CD4-positive, alpha-beta T cell treated with Interleukin-6 at 100 ng/mL for 8 hours (primary cell): ENCODE measurements at places on chromosomes 16 and 17.

- DNase-seq = no peak
Observed at GRCh38 chr16:12295395-12295794, 318.9 kb downstream of the SNX29 start.

GRCh38 chr17:61505846-61506627, 53.8 kb downstream of the TBX4 start:
- no peak for DNase-seq

DNA sequence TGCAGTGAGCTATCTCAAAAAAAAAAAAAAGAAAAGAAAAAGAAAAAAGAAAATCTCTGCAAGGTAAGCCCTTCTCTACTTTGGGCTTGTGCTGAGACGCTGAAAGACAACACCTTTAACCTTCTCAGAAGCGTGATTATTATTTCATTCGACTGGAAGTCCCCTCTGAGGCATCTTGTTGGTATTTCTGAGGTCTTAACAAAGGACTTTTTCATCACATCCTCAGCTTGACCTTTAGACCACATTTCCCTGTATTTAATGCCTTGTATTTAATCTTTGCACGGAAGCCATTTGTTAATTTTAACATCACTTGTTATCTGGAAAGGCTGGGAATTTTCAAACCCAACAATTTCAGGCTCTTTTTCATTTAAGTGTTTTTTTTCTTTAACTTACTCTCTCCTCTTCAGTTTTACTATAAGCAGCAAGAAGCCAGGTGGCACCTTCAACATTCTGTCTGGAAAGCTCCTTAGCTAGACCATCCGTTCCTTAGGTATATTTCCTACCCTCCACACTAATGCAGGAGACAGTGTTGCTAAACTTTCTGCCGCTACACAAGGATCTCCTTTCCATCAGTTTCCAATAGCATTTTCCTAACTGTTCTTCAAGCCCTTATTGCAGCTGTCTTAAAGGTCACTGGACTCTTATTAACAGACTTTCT, 10.3 kb downstream of the KCTD13 start:
- DNase-seq = no peak

- DNase-seq = no peak
Observed at GRCh38 chr17:65800655-65801054, 239.2 kb upstream of the AXIN2 start.

- DNase-seq = no peak
Observed at GRCh38 chr16:67943619-67944504, at the start of gene LCAT. Gene LCAT, minus strand, starts transcription at chr16:67944120. Its CDS starts 19 bp downstream, at chr16:67944101.

DNA sequence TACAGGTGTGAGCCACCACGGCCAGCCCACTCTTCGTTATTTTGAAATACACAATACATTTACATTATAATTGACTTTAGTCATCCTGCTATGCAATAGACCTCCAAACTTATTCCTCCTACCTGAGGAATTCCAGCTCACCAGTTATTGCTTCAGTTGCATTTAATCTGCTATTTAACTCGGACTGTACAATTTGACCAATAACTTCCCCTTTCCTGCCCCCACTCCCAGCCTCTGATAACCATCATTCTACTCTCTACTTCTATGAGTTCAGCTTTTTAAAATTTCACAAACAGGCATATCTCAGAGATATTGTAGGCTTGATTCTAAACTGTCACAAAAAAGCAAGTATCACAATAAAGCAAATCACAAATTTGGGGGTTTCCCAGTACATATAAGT, 157.0 kb downstream of the COPRS start:
- DNase-seq = no peak

DNA sequence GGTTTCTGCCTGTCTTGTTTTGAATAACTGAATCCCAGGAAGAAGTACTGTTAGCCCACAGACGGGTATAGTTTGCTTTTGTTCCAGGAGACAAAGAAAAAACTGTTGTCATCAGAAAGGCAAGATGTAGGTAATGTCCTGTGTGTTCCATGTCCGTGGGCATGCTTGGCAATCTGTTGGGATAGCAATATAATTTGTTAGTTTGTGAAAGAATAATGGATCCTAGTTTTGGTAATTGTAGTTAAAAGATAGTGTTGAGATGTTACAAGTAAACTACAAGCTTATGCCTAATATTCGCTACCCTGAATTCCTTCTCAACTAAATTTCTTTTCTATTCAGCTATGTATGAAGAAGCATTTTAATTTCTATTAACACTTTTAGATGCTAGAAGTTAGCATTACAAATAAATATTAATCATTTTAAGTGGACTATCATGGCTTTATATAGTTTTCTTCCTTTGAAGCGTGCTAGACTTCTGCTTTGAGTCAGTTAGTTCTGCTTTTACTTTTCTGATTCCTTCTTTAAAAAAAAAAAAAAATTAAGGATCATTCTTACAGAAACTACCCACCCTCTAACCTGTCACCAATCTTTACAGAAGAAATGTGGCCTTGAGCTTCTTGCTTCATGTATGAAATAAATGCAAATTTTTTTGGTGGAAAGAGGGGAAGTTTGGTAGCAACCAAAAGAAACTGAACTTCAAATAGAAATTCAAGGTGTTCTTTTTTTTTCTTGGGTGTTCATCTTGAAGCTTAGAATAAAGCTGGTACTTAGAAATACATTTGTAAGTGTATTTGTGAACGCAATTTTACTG, 2.4 kb downstream of the EVI2A start:
- DNase-seq = peak; percentile 24

DNA sequence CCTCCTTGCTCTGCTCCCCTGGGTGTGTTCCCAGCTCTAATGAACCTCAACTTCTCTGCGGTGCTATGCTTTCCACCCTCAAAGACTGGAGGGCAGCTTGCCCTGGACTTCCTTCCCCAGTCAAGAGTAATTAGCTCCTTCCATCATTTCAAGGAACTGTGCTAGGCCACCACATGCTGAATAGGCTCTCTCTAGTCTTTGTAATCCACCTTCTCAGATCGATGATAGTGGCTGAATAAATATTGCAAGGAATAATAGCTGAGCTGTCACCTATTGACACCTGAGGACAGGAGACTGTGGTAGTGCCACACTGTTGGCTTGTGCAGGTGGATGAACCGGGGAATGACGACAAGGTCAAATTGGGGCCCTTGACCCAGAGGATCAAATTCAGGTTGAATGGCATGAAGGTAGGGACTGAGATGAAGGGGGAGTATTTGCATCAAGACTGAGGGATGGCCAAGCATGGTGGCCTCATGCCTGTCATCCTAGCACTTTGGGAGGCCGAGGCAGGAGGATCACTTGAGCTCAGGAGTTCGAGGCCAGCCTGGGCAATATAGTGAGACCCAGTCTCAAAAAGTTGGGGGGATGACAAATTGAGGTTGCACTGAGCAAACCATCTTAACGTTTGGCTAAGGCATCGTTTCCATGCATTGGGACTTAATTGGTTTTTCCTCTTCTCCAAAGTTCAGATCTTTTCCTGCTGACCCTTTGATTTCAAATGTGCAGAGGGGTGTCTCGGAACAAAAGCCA, 18.8 kb upstream of the SLC5A11 start:
- no peak for DNase-seq

DNA sequence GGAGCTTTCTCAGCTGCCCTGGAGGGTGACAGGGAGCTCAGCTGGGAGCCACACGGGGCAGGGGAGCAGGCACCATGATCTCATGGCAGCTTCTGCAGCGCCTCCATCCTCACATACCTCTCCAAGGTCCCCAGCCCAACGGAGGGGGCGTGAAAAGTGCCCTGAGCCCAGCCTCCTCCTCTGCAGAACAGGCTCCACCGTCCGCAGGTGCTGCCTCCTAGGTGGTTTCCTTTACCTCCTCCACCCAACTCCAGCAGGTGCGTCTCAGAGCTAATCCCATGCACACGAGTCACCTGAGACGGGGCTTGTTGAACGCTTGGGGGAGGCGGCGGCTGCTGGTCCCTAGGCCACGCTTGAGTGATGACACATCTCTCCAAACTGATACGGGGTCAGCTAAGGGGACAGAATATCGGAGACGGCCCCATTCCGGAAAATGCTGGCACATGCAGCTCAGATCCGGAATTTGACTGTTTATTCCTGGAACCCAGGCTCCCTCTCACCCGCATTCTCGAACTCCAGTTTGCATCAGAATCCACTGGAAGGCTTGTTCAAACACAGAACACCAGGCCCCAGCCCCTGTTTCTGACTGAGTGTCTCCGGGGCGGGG, 387 bp upstream of the SLC38A8 start:
- DNase-seq = no peak

DNA sequence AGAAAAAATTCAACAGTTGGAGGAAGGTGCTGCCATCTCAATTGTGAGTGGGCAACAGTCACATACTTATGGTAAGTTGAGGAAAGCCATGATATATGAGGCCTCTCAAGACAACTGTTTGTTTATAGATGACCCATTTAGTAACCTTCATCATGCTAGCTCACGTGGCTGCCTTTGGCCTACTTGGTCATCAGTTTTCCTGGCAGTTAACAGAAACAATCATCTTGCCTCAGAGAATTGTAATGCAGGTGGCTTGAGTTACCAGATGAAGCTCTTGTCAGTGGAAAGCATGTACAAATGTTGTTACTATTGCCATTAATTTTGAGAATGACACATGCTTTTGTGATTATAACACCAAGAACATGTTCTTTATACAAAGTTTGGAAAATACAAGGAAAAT, 14.7 kb downstream of the TPPP3 start:
- DNase-seq = no peak

GRCh38 chr17:77884019-77884418, 74.5 kb upstream of the TNRC6C start:
- no peak for DNase-seq

DNA sequence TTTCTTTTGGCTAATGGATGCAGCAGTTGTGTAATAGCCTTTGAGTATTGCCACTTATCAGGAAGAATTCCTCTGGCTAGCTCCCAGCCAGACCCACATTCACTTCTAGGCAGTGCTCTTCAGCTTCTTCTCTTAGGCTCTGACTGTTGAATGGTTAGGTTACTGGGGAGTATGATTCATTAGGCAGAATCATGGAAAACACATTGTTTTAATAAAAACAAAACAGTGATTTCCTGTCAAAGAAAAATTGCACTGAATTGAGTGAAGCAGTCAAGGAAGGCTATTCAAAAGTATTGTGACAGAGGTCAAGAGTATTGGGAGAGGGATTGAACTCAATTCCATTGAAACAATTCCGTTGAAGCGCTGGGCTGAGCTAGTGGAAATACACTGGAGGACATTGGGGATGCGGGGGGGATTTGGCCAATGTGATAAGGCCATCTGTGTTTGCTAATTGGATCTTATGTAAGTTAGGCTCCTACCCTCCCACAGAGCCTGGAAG, 68.0 kb downstream of the CNTNAP4 start:
- DNase-seq = no peak

DNA sequence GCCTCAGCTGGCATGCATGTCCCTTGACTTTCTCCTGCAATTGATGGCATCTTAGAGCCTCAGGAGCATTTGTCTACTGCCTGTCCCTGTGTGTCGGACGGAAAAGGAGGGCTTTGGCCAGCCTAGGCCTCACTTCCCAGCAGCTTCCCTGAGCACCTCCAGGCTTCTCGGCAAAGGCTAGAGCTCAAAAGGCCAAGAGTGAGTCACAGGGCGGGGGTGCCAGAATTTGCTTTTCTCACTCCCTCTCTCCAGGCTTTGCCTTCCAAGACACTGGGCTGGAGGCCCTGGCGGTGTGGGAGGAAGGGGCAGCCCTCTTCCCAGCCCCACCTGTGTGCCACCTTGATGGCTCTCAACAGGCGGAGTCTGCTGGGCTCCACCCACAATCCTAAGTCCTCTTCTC, 107.3 kb upstream of the MAF start:
- DNase-seq = no peak

GRCh38 chr17:8687737-8688466, 56.7 kb downstream of the CCDC42 start:
- DNase-seq = no peak

- no peak for DNase-seq
Observed at GRCh38 chr17:3015890-3016289, 47.5 kb downstream of the OR1D5 start.

- no peak for DNase-seq
Observed at GRCh38 chr17:64413513-64413912, 22.9 kb upstream of the PECAM1 start.

GRCh38 chr17:17175917-17176316, 30.2 kb downstream of the PLD6 start:
- DNase-seq = peak; percentile 41

DNA sequence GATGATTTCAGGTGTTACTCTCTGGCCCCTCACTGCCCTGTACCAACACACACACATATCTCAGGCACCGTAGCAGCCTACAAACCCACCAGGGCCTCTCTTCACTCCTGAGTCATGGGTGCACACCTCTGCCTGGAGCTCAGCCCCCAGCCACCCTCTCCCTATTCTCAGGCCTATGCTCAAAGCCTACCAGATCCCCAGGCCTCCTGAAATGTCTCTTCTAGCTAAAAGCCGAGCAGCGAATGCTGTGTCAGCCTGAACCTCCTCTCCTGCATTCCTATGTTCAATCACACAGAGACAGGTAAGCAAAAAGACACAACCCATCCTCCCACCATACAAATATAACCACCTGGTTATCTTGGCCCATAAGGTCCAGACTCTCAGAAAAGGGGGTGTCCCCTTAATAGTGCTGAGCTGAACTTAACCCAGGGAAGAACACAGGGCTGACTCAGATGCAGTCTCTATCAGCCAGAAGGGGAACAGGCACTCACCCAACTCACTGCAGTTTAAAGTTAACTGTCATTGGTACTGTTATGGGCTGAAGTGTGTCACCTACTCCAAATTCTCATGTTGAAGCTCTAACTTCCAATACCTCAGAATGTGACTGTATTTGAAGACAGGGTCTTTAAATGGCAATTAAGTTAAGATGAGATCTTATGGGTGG, 62.0 kb upstream of the TEKT3 start:
- no peak for DNase-seq

DNA sequence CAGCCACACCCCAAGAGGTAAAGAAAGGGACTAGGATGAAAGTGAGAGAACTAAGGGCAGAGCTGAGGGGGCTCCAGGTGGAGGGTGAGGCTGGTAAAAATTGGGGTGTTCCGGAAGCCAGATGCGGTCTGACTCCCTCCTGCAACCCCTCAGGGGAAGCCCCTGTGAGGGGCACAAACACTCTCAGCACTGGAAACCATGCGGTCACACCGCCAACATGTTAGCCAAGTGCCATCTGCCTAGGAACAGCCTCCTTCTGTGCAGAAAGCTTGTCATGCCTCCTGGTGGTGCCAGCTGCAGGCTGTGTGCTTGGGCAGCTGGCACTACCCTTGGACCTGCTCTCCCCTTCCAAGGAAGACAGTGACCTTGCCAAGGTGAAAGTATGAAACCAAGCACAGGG, 83.5 kb upstream of the RPL38 start:
- DNase-seq = no peak

- no peak for DNase-seq
Observed at GRCh38 chr17:1462164-1463112, 6.4 kb upstream of the CRK start.

- DNase-seq = no peak
Observed at GRCh38 chr17:57663326-57664070, 81.6 kb downstream of the CCDC182 start.

- DNase-seq = no peak
Observed at GRCh38 chr17:59652119-59652518, 32.4 kb downstream of the CLTC start.

GRCh38 chr16:4790871-4791270, 2.7 kb upstream of the SEPTIN12 start:
- no peak for DNase-seq

- DNase-seq = no peak
Observed at GRCh38 chr17:31488264-31488981, 96.9 kb downstream of the RAB11FIP4 start.

GRCh38 chr16:88633684-88634140, 4.7 kb upstream of the IL17C start:
- DNase-seq = peak; percentile 33
